ENCODE measurements at places on chromosomes 3 and 15.

- DNase-seq = no peak
Measured at GRCh38 chr3:11570251-11570650, 73.5 kb downstream of the VGLL4 start.

- DNase-seq = no peak
Measured at GRCh38 chr15:23081271-23081670, 41.9 kb upstream of the TUBGCP5 start.

- DNase-seq = no peak
Measured at GRCh38 chr3:112508261-112508660, 9.0 kb upstream of the BTLA start.

GRCh38 chr15:92383519-92384324, 10.0 kb upstream of the ST8SIA2 start:
- DNase-seq = no peak

GRCh38 chr15:77877869-77878577, 199.5 kb downstream of the TBC1D2B start:
- DNase-seq = no peak

DNA sequence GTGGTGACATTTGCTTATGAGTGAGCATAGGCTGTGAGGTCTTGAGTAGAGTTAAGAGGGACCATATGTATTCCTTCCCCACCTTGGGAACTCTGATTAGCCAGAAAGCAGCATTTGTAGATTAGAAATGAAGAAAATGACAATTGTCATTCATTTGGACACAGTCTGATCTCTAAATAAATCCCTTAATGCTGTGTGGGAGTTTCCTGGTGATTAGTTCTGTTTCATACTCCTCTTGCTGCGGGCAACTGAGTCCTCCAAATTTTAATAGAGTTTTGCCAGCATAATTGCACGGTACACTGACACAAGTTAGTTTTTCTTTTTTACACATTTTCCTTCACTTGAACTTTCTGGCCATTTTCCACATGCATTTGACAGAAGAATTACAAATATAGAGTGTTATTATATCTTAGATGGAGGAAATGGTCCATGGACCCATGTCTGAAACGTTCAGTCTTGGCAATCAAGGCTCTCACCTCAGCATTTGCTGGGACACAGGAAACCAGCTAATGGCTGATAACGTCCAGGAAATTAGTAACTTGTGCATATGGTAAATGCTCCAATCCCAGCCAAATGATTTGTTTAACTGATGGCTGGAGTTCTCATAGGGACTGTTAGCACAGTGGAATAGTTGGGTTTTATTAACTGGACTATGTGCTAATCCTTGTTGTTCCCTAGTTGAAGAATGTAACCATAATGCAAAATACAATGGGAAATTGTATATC, 321.2 kb downstream of the RBMS3 start:
- no peak for DNase-seq

- DNase-seq = no peak
Measured at GRCh38 chr15:37638691-37639090, 295.7 kb upstream of the TMCO5A start.

All from breast epithelium (tissue), 4 donors.